ENCODE measurements at places on chromosomes 4 and X.
A peak's percentile ranks its signal among the peaks of the same experiment; 100 is the strongest.

- peak; percentile 86 for DNase-seq
Measured at GRCh38 chr4:119300101-119300978, 21.6 kb downstream of the FABP2 start.

DNA sequence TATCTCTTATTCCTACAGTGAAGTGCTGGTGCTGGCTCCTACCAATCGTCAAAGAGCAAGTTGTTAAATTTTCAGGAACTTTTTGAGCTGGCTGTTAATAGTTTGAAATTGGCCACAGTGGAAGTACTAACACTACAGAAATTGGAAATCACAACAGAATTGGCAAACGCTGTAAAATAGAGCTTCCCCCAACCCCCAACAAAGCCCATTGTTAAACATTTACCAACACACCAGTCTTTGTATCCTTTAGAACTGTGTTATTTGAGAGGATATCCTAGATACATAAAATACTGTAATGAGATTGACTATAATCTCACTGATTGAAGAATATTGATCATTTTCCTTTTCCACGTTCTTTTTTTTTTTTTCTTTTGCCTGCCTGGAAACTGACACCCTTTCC, 37.4 kb downstream of the FAM241A start:
- DNase-seq, result no peak

DNA sequence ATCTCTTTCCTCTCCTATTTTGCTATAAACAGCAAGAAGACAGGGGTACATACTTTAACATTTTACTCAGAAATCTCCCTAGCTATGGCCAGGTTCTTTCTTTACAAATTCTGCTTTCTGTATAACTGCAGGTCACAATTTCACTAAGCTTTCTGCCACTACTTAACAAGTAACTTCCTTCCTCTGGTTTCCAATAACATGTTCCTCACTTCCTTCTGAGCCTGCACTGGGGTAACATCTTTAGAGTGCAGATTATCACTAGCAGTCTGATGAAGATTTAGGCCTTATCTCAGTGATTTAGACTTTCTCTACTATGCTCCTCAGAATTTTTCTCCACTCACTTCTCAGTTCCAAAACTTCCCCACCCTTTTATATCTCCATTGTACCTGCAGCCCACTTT, 1930.5 kb upstream of the AGA start:
- DNase-seq, result no peak

GRCh38 chr4:64121803-64122202, 287.4 kb downstream of the TECRL start:
- DNase-seq, result no peak

- DNase-seq, result no peak
Measured at GRCh38 chrX:17442898-17443297, 67.9 kb downstream of the NHS start.

DNA sequence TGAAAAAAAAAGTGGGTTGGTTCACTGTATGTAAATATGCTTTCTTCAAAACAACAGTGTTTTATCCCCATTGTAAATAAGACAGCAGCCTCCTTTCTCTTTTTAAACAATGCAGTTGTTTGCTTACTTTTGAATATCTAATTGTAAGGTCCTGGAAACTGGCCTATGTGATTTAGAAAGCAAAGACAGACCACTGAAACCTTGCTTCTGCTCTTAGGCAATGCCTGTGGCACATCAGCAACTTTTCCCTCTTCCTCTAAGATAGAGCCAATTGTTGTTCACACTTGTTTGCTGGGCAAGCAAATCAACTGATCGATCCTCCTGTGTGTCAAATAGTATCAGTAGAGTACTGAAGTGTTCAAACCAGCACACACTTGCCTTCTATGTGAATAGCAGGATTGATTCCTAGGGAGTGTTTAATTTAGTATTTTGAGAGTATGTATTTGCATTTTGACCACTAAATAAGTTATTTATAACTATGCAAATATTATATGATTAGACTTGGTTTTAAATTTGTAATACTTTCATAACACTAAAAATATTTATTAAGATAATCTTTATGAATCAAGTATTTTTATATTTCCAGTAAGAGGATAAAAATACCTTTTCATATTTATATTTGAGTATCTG, 55.4 kb upstream of the GRPR start:
- DNase-seq, result no peak

GRCh38 chrX:1011691-1012283, 200.7 kb downstream of the CRLF2 start:
- no peak for DNase-seq

DNA sequence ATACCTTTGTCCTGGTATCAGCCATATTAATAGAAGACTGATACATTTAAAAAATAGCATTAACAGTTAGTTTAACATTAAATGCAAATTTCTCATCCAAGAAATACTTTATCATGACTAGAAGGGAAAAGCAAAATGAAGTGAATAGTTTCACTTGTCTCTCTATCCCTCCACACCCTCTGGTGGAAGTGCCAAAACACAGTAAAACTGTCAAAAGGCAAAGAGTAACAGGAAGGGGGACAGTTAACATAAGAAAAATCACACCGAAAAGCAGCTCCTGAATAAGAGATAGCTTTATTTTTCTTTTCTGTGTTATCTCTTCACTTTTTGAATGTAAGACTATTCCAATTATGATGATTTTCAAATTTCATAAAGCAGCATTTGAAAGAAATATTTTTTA, 187.2 kb downstream of the FBXW7 start:
- DNase-seq, result no peak

DNA sequence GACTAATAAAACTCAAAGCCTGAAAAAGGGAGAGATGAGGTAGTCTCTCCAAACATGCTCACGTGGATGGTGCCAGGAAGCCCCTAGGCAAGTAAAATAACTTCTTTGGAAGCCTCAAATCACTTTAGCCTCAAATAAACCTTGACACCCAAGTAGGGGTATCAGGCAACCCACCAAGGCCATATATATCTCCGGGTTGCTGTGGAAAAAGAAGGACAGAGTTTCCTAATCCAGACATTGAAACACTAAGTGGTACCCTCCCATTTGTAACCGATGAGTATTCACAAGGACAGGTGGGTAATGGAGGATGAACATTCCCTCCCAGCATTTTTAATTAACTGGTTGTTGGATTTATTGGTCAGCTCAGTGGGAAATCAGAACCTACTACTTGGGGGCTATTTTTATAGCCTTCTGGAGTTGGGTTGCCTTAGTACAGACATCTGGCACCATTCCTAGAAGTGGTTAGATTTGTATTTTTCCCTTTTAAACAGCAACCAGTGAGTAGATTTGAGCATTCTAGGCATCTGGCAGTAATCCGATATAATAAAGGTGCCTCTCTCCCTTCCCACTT, 87.7 kb downstream of the GPC3 start:
- DNase-seq, result no peak

- DNase-seq, result no peak
Measured at GRCh38 chr4:48308901-48309300, 32.4 kb upstream of the SLAIN2 start.

DNA sequence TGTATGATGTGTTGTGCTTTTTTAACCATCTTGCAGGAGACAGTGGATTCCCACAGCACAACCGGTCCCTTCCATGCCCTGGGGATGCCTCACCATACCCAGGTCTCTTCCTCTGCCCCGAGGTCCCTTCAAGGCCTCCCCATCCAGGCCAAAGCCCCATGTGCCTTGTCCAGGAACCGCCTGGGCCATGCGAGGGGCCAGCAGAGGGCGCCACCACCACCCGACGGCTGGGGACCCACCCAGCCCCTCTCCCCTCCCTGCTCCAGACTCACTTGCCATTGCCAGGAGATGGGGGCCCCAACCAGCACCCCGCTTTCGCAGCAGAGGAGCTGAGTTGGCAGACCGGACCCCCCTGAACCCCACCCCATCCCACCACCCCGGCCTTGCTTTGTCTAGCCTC, 485.5 kb downstream of the TRAM1L1 start:
- DNase-seq, result no peak

DNA sequence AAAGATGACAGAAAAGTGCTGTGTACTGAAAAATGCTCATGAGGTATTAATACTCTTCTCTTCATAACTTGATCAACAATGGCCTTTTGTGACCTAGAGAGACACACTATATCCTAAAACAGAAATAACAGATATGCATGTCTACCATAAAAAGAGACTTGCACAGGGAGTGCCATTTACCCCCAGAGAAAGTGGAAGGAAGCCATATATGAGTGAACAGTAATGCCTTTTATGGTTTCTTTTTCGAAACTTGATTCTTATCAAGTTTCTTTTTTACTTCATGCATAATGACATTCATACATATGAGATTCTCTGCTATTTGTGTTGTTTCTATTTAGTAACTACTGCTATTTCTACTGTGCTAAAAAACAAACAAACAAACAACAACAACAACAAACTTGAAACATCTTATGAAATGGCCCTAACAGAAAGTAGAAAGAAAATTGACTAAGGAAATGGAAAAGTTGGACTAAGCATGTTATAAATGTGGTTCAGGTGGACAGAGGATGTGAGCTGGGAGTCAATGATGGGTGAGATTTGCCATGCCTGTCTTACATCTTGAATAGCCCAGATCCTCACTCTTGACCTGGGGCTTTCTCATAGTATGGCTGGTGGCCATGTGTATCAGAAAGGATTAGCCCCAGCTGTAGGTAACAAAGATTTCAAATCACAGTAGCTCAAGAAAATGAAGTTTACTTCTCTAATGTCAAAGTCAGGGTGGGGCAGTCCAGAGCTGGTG, 43.8 kb downstream of the GEMIN8 start:
- no peak for DNase-seq

DNA sequence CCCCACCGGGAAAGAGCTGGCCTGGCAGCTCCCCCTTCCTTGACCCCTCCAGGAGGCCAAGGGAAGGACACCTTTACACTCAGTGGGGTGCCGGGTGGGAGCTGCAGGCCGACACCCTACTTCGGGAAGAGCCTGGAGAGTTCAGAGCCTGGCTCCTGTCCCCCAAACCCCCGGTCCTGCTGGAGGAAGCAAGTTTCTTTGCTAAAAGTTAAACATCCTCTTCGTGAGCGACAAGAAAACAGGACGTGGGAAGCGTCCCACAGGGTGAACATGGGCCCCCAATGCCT, 2.4 kb upstream of the FTSJ1 start:
- DNase-seq, result peak; percentile 81

GRCh38 chr4:26126143-26126718, 194.6 kb upstream of the RBPJ start:
- DNase-seq, result no peak

DNA sequence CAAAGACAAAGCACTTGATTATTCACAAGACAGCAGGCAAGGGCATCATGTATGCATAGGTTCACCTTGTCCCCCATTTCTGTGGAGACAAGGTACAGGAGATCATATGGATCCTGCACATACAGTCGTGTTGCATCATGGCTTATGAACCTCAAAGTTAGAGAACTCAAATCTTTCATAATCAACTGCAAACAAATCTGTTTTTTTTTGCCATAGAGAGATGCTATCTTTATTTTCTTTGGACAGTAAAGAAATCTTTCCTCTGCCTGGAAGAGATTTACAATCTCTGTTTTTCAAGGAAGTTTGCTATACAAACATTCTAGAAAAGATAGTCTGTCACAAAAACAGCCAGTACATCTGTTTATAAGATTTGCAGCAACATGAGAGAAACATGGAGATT, 578.8 kb downstream of the ANKRD50 start:
- DNase-seq, result no peak

DNA sequence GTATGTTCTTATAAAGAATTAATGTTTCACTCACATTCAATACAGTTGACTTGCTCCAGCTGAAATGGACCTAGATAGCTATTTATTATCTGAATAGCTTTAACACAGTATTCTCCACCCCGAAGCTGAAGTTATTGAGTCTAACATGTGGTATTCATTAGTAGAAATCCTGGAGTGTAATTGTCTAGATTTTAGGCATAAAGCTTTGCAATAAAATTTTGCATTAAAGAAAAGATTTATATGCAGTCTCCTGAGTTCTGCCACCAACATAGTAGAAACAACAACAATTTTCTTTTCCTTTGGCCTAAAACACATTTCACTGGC, 90.2 kb upstream of the DCLK2 start:
- DNase-seq, result no peak

GRCh38 chrX:115650916-115651315, 89.9 kb downstream of the PLS3 start:
- DNase-seq, result no peak

DNA sequence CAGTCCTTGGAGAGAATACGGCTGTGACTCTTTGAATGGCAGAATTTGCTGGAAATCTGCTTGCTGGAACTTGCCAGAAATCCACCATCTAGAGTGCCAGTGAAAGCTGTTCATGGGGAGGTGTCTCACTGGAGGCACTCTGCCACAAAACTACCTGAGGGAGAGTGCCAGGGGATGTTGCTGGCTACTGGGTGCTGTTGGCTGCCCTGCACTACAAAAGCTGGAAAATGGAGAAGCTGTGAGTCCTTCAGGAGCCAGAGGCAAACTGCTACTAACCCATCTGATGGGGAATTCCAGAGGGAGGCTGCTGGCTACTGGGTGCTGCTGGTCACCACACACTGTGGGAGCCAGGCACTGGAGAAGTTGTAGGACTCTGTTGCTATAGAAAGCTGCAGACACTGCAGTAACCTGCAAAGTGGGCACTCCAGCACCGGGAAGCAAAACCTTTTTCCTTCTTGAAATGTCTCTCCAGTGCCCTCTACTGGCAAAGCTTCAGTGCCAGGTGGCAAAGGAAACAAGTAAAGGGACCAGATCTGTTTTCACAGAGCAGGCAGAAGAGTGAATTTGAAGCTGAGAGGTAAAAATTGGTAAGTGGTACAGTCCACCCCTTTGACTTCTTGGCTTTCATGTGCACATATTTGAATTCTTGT, 47.8 kb upstream of the HSD17B10 start:
- DNase-seq, result peak; percentile 29

GRCh38 chrX:100296183-100296753, 113.8 kb downstream of the PCDH19 start:
- DNase-seq, result no peak

DNA sequence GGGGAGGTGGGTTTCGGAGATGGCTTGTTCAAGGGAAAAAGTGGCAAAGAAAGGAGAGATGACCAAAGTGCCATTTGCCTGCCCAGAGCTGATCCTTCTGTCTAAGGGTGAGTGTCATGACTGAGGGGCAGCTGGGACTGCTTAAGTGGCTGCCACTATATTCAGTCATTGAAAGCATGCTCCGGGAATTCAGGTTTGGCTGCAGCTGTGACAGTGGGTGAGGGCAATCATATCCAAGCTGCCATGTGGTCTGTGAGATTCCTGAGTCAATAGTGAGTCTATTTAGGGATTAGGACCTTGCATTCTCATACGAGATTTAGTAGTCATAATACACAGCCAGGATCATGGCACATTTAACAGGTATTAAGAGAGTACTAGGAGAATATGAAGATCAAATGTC, 138.8 kb upstream of the BANK1 start:
- DNase-seq, result no peak

GRCh38 chr4:90174621-90175023, 47.4 kb downstream of the CCSER1 start:
- DNase-seq, result no peak

- DNase-seq, result no peak
Measured at GRCh38 chr4:84238247-84239090, 260.6 kb downstream of the NKX6-1 start.

DNA sequence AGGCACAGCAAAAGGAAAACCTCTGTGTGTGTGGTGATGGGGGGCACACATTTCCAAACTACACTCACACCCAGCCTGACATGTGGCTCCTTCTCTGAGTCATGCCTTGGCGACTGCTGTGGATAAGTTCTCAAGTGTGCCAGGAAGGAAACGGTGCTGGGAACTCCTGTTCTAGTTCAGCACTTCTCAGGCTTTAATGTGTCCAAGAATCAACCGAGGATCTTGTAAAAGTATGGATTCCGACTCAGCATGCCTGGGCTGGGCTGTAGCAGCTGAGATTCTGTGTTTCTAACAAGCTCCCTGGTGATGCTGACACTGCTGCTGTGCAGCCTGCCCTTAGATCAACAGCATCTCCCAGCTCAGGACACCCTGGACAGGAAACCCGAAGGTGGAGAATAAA, 20.2 kb downstream of the CLNK start:
- DNase-seq, result peak; percentile 84

- no peak for DNase-seq
Measured at GRCh38 chr4:174352061-174352819, 68.5 kb downstream of the CEP44 start.

Data from posterior cingulate gyrus (tissue), 11 donors.